ENCODE measurements at places on chromosomes 11 and 22.
A peak's percentile ranks its signal among the peaks of the same experiment; 100 is the strongest.

- peak; percentile 97 for DNase-seq
Observed at GRCh38 chr11:132632641-132633124, 899.6 kb downstream of the OPCML start.

- DNase-seq: no peak
Observed at GRCh38 chr11:85464283-85464682, 162.9 kb downstream of the DLG2 start.

GRCh38 chr11:72975778-72976521, 161.7 kb downstream of the ATG16L2 start:
- DNase-seq: peak; percentile 65

DNA sequence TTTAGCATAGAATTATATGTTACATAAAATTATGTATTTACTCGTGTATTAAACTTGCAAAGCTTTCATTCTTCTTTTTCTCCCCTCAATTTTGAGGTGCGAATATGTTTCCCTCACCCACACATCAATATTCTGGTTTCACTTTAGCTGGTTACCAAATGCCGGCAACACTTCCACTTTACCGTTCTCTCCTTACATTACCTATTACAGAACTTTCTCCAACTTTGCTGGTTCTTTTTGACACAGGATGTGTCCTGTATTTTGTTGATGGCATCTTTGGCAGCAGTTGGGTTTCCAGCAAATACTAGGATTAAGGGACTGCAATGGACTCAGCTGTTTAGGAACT, 84.9 kb downstream of the PRR5L start:
- DNase-seq: no peak

DNA sequence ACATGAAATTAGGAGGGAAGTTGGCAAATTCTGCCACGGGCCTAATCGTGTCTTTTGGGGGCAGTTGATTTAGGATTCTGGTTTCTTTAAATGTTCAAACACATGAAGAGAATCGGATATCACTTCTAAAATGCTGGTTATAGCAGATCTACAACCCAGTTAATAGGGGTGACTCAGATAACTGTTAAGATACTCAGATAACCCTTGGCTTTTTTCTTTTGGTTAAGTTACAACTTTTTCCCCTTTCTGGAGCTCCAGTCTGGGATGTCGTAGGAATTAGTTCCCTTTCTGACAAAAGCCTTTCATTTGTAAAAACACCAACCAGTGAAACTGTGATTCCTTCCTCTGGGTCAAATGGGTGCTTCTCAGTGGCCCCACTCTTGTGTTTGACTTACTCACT, 976 bp downstream of the DEPDC7 start:
- no peak for DNase-seq

DNA sequence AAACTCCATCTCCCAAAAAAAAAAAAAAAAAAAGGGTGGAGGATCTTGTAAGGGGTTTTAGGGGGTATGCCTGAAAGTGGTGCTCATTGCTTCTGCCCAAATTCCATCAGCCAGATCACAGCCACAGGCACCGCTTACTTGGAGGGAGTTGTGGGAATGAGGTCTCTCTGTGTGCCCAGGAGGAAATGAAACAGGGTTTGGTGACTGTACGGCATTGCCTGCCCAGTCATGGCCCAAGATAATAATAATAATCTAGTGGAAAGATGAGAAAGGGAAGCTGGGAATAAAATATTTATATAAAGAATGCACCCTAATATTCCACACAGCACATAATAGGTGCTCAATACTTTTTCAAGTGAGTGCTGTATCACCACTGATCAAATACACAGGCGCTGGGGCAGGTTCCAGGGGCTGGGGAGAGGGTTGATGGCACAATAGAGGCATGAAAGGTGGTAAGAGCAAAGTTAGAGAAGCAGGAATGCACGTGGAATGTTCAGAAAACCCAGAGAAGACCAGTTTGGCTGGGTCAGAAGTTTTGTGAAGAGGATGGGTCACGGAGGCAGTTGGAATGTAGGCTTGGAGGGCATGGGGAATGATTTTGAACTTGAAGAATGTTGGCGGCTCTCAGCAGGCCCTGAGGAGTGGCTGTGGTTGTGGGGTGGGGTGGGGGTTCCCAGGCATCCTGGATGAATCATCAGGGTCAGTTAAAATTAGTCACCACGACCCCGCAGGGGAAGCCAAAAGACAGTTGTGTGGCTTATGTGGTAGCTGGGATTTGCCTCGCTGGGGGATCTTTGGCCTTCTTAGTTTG, 12.5 kb upstream of the MB start:
- DNase-seq: peak; percentile 97

DNA sequence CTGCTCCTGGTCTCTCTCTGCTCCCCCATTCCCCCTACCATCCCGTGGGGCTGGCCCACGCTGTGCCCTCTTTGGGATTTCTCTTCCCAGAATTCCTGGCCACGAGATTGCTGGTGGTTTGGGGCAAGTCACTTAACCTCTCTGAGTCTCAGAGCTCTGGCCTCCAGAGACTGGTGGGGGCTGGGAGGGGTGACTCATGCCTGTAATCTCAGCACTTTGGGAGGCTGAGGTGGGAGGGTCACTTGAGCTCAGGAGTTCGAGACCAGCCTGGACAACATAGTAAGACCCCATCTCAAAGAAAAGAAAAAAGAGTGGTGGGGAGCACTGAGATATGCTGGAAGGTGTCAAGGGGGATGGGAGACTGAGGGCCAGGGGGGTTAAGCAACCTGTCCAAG, 18.3 kb downstream of the OTUB1 start:
- DNase-seq: no peak

- peak; percentile 51 for DNase-seq
Observed at GRCh38 chr11:43868852-43869567, 11.6 kb upstream of the ALKBH3 start.

- no peak for DNase-seq
Observed at GRCh38 chr11:37322333-37323194, 724.5 kb upstream of the RAG2 start.

- DNase-seq: no peak
Observed at GRCh38 chr11:19922689-19923035, 210.0 kb downstream of the NAV2 start.

DNA sequence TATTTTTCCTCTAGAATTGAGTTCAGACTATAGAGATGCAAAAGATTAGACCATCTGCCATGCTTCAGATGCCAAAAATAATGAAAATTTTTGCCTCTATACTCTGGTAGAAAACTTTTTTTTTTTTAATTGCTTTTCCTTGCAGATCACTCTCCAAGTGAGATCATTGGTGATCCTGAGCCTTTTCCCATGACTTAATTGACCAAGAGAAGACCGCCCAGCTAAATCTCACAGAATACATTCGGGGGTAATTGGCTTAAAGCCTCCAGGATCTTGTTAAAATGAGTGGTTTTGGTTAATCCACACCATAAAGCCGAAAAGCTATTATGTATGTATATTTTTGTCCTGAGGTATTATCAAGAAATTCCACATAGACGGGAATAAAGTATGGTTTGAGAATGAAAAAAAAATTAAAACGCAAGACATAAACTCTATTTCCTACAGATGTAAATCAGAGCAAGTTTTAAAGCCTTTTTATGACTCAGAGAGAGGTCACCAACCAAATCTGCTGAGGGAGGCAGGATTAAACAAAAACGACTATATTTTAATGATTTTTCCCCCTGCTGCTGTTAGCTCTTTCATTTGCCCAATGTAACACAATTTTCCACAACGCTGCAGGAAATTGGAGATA, 64.0 kb downstream of the PARVA start:
- DNase-seq: peak; percentile 20

DNA sequence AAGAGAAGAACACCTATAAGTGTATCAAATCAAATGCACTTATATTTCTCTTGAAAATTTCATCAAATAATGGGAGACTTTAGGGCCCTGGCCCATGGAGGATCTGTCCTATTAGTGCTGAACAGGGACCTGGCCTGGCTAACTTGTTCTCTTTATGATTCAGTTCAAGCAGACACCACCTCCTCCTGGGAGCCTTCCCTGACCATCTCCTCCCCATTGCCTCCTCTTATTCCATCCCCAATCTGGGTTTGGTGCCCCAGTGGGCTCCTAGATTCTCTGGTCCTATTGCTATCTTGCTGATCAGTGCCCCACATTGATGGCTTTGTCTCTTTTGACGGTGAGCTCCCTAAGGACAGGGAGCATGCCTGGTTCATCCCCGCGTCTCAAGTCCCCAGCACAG, 60.1 kb downstream of the MICAL2 start:
- no peak for DNase-seq

DNA sequence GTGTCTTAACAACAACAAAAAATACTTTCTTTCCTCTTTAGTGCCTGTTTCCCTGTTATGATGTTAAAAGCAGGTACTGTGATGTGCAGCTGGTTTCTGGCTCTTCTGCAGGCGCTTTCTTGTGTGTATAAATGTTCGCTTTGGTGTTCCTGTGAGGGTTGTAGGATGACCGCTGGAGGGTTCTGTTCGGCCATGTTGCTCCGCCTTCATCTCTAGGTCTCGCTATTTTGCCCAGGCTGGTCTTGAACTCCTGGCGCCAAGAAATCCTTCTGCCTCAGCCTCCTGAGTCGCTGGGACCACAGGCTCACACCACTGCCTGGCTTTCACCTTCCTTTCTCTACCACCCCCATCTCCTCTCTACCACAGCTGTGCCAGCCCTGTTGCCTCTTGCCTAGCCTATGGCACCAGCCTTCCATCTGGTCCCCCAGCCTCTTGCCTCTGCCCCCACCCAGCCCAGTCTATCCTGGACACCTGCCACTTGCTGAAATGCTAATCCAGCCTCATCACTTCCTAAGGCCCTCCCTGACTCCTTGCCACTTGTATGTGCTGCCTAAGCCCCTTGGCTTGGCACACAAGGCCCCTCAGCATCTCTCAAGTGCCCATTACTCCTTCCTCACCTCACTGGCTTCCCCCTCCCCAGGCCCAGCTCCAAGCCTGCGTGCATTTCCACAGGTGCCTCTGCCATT, 5.5 kb downstream of the LRRC74B start:
- no peak for DNase-seq

GRCh38 chr11:44936951-44937543, 13.6 kb downstream of the TP53I11 start:
- no peak for DNase-seq

DNA sequence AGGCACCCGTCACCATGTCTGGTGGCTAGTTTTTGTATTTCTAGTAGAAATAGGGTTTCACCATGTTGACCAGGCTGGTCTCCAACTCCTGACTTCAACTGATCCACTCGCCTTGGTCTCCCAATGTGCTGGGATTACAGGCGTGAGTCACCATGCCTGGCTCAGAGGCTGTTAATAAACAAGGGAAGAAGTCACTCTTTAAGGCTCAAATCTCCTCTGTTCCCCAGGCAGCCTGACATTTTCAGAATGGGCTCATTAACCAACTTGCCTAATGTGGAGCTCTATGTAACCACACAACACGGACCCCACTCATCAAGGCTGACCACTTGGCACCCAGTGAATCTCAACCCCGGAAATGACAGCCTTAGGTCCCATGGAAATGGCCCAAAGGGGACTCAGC, 24.1 kb downstream of the APOL3 start:
- no peak for DNase-seq

DNA sequence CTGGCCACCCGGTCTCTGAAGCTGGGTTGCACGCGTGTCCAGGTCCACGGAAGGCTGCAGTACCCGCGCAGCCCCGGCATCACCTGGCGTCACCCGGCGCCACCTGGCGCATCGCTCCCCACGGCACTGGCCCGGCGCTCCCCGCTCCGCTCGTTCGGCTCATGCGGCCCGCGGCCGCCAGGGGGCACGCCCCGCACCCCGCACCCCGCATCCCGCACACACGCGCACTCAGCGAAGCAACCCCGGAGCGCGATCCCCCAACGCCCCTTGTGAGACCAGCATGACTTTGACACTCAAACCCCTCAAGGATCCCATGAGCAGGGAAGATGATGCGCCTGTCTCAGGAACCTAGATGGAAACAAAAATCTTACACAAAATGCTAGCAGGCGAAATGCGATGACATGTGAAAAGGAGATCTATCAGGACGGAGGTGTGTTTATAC, 11.9 kb downstream of the B3GNT6 start:
- no peak for DNase-seq

- no peak for DNase-seq
Observed at GRCh38 chr11:74520927-74521665, 27.6 kb upstream of the LIPT2 start.

- DNase-seq: no peak
Observed at GRCh38 chr11:36060926-36061325, 117.1 kb downstream of the LDLRAD3 start.

DNA sequence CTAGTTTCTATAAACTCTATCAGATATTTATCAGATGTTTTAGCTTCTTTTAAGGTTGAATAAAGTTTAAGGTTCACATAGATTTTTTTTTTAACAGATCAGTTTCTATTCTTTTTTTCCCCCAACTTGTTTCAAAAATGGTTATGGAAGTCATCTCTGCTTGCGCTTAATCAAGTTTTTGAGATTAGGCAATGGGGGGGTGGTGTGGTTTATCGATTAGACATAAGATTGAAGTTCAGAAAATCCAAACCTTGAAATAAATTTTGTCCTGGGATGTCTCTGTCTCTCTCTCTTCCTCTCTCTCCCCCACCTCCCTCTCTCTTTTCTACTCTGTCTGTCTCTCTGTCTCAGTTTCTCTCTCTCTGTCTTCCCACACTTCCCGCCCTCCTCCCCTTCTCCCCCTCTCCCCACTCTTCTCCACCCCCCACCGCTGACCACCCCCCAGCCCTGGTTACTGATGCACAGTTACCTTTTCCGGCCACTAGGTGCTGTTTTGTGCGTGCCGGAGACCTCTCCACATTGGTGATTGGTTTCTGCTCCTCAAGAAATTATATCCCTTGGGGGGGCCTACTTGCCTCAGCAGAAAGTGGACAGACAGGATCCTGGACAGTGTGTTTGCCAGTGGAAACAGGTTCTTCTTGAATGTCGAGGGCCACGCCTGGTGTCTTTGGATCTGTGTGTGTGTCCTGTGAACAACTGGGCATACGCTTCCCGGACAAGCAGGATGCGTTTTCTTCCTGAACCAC, 29.7 kb upstream of the ANO1 start:
- no peak for DNase-seq

- DNase-seq: no peak
Observed at GRCh38 chr11:118610225-118610772, 2.9 kb downstream of the PHLDB1 start.

GRCh38 chr11:47499614-47500013, 50.7 kb upstream of the RAPSN start:
- DNase-seq: no peak

DNA sequence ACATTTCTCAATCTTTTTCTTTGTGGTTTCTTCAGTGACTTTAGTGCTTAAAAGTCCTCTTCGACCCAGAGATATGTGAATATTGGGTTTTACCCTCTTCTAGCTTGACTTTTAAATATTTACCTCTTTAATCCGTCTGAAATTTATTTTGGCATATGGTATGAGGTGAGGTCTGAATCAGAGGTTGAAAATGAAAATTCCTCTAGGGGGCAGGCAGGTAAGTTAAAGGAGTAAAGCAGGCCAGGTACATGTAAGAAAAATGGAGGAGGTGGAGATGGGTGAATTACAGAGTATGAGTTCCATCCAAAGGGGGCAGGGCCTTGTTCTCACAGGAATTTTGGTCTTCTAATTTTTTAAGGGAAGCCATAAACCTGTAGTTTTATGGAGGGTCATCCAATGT, 263.8 kb upstream of the NARS2 start:
- peak; percentile 16 for DNase-seq

Data from foreskin keratinocyte (primary cell).